Activated naive CD4-positive, alpha-beta T cell treated with anti-CD3 and anti-CD28 coated beads, Interleukin-2, amount 50 U/mL, for 16 hours (primary cell): ENCODE measurements at places on chromosomes 5 and 9.

DNA sequence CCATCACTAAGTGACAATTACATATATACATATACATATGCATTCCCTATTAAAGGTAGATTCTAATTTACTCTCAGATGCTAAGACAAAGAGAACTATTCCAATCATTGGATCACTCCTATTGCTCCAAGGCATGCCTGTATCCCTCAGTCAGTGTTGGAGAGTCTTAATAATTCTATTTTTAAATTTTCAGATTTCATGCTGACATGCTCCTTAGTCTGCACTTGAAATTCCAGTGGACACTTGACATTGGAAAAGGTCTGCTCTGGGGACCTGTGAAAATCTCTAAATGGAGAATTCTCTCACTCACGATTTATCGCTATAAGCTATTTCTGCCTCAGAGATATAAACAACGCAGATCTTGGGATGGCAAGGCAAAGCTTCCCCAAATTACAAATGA is 3.9 kb upstream of the FUBP3 start:
- no peak for DNase-seq

- DNase-seq = peak; percentile 24
Observed at GRCh38 chr5:96614110-96614691, 48.0 kb upstream of the CAST start.

- no peak for DNase-seq
Observed at GRCh38 chr9:83940590-83941303, 19.5 kb upstream of the KIF27 start.

DNA sequence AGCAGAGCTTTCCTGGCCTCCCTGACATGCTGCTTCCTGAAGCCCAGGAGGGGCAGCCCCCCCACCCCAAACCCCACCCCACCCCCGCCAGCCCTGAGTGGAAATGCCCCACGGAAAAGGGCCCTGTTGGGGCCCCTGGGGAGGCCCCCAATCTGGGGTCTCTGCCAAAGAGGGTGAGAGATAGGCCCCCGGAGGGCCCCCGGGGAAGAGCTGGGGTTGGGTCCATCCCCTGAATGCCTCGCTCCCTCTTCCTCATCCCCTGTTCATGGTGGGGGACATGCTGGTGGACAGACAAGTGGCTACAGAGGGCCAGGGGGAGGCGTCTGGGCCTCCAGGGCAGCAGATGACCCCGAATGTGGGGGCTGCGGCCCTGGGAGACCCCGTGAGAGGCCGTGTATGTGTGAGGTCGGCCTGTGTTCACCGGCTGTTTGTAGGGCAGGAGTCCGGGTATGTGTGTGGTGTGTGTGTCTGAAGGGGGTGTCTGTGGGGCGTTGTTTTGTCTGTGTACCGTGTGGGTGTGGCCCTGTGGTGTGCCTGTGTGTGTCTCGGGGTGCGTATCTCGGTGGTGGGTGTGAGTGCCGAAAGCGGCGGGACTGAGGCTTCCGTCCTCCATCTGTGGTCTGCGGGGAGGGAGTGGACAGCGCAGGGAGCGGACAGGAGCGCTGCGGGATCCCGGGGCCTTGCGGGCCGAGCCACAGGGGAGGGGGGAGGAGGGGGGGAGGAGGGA is 11.3 kb downstream of the C9orf50 start:
- peak; percentile 33 for DNase-seq

- DNase-seq = no peak
Observed at GRCh38 chr9:98977813-98978212, 34.1 kb downstream of the COL15A1 start.

GRCh38 chr5:159908591-159908940 is 7.7 kb upstream of the ADRA1B start:
- DNase-seq = no peak

DNA sequence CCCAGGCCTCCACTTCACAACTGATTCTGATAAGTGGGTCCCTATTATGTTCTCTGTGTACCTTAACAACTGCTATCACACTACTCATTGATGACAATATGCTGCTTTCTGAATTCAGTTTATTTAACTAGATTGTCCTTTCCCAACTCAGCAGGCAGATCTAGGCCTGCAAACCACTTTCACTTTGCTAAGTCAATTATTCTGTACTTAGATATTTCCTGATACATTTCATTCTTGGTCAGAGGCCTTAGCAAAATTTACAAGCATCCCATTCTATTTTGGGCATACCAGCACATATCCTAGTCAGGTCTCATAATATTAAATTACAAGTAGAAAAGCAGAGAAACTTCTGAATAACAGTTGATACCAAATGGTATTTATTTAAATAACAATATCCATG is 235.7 kb upstream of the HAPLN1 start:
- no peak for DNase-seq

GRCh38 chr5:151041577-151042268 is 21.3 kb downstream of the GPX3 start:
- DNase-seq = no peak

GRCh38 chr5:74009502-74009901 is 383.5 kb downstream of the ARHGEF28 start:
- no peak for DNase-seq

DNA sequence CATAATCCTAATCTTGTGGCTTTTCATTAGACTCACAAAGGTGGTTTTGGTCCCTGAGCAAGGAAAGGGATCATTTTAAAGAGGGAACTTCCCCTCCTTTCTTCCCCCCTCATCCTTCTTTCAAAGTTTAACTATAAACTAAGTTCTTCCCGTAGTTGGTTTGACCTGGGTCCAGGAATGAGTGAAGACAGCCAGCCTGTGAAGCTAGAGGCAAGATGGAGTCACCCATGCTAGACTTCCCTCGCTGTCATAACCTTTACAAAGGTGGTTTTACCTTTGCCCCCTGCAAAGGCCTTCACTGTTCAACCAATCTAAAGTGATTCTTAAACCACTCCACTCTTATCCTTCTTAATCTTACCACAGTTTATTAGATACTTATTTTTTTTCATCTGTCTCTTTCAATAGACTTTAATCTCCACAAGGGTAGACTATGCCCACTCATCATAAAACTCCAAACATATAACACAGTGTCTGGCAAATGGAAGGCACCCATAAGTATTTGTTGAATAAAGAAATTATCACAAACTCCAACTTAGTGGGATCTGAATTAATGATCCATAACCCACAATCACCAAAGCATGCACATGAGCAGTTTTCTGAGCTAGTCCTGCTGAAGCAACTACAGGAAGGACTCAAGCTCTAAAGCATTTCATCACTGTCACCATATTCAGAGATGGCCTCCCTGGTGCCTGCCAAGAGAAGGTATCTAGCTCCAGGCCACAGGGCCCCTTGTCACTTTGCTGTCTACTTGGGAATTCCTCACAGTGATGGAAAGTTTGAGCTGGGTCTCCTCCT is 369.0 kb downstream of the SPOCK1 start:
- DNase-seq = no peak

DNA sequence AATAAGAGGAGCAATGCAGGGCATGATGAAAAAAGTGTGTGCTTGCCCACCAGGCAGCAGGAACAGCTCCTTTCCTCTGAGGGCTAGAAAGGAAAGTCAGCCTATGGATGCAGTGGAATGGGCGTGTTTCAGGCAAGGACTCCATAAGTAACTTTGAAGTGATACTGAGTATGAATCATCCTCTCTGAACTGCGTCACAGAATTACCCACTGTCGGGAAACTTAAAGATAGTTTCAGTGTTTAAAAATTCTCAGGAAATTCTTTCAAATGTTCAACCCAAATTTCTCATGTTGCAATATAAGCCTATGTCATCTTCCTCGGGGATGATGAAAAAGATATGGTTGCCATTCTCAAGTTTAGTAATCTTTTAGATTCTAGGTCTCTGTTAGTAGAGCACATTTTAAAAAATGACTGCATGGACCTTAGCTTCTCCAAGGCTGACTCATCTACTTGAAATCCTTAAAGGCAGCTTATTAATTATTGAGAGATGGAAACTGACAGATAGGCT is 27.7 kb downstream of the PTCD2 start:
- no peak for DNase-seq

DNA sequence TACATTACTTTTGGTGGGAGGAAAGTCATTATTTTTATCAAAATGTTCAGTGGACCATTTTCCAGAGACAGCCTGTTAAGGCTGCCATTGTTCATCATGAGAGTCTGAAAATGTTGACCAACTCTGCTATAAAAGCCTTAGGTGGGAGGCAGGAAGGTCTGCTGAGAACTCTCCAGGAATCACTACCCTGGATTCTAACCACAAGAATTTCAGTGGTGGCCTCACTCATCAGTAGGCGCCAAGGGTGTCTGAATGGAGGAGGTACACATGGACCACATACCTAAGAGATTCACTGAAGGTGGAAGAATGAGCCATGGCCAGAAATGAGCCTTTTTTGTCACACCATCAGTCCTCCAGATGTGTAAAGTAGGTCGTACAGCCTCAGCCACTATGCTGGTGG is 21.0 kb upstream of the TLX3 start:
- no peak for DNase-seq

GRCh38 chr5:53825016-53825415 is 264.6 kb downstream of the NDUFS4 start:
- no peak for DNase-seq

DNA sequence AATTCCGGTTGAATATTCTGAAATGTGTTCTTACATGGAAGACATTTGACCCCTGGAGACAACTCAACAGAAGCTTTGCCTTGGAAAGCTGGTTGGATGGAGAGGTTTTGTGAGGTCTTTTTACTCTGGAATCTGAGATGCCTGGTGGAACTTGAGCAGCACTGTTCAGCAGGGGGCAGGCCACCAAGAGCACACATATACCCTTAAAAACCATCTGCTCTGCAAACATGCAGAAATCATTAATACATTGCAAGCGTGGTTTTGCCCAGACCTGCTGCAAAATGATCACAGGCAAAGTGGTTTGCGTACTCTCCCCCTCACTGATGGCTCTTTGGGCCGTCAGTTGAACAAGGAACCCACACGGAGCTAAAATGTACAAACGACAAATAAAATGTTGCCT is 32.8 kb upstream of the DAP start:
- no peak for DNase-seq

- DNase-seq = no peak
Observed at GRCh38 chr5:151570058-151570457, 21.1 kb downstream of the FAT2 start.

- no peak for DNase-seq
Observed at GRCh38 chr9:117156144-117156688, 258.6 kb downstream of the ASTN2 start.

- DNase-seq = no peak
Observed at GRCh38 chr5:173228639-173229381, 6.2 kb downstream of the NKX2-5 start.

- no peak for DNase-seq
Observed at GRCh38 chr5:35047785-35048404, at the start of gene AGXT2. Gene AGXT2 (minus strand): TSS chr5:35047949. CDS start chr5:35047892, 57 bp downstream.

- DNase-seq = no peak
Observed at GRCh38 chr5:169339869-169340268, 38.9 kb upstream of the SLIT3 start.

GRCh38 chr5:108905805-108906204 is 158.1 kb downstream of the FER start:
- no peak for DNase-seq

GRCh38 chr9:36031774-36032555 is 4.7 kb upstream of the RECK start:
- DNase-seq = no peak

DNA sequence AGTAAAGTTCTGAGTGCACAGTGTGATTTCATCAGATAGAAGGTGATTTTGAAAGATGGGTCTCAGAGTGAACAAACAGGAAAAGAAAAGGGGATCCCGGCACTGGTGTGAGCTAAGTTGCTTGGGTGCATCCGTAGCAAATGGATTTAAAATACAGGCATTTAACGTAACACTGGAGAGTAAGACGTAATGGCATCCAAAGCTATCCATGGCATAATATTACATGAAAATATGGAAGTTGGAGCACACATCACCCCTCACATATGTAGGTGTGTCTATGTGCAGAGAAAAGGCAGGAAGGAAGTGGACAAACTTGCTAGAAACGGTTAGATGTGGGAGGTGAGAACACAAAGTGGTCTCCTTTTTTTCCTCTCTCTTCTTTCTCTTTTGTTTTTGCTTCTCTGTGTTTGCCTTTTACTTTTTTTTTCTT is 38.2 kb upstream of the SEMA4D start:
- no peak for DNase-seq

DNA sequence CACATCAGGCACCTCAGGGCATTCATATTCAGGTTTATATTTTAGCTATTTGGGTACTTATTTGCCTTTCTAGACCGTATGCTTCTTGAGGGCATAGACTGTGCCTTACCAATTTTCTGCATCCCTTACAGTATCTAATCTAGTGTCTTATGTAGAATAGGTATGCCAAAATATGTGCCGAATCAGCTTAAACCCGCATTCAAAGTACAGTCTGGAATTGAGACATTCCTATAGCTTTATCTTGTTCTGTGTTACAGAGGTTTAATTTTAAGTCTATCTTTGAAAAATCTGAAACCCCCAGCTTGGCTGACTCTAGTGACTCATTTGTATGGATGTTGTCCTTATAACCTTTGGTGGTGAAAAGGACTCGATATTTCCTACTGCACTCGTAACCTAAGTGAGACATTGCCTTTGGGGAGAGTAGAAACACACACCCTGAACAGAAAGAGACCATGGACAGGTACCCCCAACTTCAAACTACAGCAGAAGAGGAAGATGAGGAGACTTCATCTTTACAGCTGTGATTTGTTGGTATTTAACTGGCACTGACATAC is 27.0 kb upstream of the TMOD1 start:
- no peak for DNase-seq

GRCh38 chr9:37486616-37487548 is 1.1 kb downstream of the POLR1E start:
- peak; percentile 20 for DNase-seq

GRCh38 chr9:254516-254915 is 39.9 kb downstream of the DOCK8 start:
- no peak for DNase-seq

DNA sequence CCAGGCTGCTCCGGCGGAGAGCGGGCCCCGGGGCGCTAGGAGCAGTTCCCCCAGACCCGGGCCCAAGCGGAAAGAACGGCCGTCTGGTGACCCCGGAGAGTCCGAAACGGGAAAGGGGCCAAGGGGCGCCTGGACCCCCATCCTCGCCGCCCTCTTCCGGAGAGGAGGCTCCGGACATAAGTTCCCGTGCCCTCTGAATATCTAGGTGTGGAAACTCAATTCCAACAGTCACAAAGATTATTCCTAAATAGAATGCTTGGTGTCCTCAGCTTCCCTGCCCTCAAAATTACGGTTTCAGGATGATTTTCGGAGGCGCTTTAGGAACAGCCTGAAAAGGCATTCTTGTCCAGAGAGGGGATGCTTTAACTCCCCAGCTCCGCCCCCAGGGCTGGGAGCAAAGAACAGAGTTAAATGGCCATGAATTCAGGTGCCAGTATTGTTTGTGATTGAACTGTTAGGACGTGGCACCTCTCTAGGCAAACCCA is 681 bp upstream of the LHFPL2 start:
- no peak for DNase-seq

- DNase-seq = peak; percentile 11
Observed at GRCh38 chr9:87336914-87337333, 160.7 kb upstream of the DAPK1 start.

GRCh38 chr5:15249152-15249551 is 250.8 kb upstream of the FBXL7 start:
- no peak for DNase-seq

- no peak for DNase-seq
Observed at GRCh38 chr5:61701877-61702602, 370.0 kb downstream of the ZSWIM6 start.

GRCh38 chr5:126527892-126528291 is 67.1 kb downstream of the ALDH7A1 start:
- no peak for DNase-seq
